AG10803 (cell line): ENCODE measurements at places on chromosomes 7 and 10.

DNA sequence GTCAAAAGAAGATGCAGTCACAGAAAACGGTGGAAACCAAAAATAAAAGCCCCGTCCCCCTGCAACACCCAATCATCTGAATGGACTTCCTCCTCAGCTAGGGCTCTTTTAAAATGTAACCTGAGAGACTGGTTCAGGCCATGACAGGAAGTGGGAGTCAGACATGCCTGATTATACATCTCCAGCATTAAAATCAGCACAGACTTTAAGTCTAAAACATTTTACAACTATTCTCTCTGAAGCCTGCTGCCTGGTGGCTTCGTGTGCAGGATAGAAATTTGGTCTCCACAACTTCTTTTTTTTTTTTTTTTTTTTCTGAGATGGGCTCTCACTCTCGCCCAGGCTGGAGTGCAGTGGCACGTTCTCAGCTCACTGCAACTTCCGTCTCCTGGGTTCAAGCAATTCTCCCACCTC lies 30.3 kb downstream of the HACD1 start:
- DNase-seq: peak; percentile 5

DNA sequence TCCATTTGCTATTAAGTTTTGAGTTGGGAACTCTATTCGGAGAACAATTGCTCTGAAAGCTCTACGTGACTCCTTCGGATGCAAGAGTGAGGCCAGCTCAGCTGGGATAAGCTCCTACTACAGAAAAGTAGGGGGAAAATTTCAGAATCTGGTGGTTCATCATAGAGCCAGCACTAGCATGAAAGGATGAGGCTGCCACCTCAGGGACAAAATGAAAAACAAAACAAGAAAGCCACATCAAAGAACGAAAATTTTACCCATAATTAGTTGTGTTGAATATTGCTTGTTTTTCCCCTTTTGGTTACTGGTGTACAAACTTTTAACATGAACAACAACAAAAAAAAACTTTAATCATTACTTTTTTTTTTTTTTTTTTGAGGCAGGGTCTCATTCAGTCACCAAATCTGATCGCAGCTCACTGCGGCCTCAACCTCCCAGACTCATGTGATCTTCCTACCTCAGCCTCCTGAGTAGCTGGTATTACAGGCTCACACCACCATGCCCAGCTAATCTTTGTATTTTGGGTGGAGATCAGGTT lies 39.7 kb upstream of the NFE2L3 start:
- no peak for DNase-seq

- no peak for DNase-seq
Measured at GRCh38 chr10:133388973-133389818, 4.8 kb upstream of the MTG1 start.

- peak; percentile 28 for DNase-seq
Measured at GRCh38 chr10:94361171-94361794, 1.5 kb downstream of the NOC3L start.

DNA sequence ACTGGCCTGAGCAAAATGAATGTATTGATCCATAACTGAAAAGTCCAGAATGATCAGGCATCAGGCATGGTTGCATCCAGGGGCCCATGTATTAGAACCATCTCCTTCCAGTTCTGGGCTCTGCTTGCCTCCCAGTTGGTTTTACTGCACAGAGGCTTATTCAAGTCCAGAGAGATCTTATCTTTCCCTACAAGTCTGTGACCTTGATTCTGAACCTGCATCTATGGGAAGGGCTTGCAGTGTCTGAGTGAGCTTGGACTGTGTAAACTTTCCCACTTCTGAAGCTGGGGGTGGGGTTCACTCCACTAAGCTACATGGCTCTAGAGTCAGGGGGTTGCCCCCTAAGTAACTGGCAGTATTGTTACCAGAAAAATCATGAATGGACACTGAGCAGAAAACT lies 136.2 kb downstream of the TCF7L2 start:
- no peak for DNase-seq

GRCh38 chr7:158096582-158096981 lies 491.0 kb downstream of the PTPRN2 start:
- no peak for DNase-seq

DNA sequence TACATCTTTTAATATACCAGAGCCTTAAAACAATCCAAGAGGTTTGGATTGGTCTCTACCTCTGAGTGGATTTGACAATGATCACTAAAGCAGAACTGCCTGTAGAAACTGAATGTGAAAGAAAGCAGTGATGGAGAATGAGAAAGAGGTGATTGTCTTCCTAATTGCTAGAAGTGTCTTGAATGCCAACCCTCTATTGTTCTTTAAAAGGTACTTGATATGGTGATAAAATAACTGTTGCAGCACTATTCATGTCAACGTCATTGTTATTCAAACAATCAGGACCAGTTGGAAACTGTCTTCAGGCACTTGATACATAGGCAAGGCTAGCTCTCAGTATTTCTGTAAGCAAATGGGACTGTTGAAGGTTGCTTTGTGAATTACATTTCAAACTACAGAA lies 47.9 kb upstream of the ITPRID1 start:
- no peak for DNase-seq

DNA sequence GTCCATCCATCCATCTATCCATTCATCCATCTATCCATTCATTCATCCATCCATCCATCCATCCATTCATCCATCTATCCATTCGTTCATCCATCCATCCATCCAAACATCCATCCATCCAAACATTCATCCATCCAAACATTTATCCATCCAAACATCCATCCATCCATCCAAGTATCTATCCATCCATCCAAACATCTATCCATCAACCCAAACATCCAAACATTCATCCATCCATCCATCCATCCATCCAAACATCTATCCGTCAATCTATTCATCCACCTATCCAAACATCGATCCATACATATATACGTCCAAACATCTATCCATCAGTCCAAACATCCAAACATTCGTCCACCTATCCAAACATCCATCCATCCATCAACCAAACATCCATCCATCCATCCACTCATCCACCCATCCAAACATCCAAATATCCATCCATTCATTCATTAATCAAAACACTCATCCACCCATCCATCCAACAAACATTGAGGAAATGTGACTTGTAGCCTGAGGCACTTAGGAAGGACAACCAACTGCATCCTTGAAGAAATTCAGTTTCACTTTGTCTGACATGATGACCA lies 28.8 kb upstream of the MYH16 start:
- no peak for DNase-seq

DNA sequence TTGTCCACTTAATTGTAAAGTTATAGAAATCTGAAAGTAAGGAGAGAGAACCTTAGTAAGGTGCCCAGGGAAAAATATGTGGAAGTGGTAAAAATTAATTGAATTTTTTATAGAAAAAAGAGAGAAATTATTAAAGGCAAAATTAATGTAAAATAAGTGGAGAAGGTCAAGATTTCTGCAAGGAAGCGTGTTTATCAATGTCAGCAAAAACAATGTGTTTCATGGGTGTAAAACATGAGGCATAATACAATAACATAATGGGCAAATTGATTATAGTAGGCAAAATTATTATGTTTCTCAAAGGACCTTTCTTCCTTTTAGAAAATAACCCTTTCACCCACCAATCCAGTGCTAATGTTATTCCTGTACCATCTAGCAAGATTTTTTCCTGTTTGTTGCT lies 1520.1 kb downstream of the REEP3 start:
- DNase-seq: no peak

DNA sequence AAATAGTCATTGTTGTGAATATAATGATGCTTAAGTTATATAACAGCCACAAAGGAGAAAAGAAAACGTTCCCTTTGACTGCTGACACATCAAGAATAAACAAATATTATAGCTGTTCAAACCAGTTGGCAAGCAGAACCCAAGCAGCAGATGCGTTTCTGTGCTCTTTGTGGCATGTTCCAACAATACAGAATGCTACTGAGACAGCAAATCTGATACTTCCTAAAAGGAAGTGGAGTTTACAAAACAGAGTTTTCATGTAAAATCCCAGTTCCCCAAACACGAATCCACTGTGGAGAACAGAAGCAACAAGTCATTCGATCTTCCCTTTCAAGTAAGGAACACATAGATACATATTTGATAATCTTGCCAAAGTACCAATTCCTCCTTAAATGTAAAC lies 170.9 kb upstream of the ASAH2 start:
- no peak for DNase-seq
